NB4 (cell line): ENCODE measurements at places on chromosomes 1 and 21.

DNA sequence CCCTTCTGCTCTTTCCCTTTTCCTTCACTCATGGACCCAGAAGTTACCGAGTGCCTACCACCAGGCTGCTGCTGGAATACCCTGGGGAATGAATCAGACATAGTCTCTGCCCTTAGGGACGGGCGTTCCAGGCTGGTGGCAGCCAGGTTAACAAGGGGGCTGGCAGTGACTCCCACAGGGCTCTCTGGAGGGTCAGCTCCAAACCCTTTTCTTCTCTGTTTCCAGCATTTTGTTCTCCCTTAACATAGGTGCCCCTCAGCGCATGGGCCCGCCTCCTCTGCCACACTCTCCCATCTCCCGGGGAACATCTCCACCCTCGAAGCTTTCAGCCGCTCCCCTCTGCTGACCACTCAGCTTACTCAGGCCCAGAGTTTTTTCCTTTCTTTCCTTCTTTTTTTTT is 62.9 kb upstream of the LRP8 start:
- DNase-seq = no peak

GRCh38 chr1:208154040-208154439 is 90.1 kb downstream of the PLXNA2 start:
- DNase-seq = no peak

GRCh38 chr1:53107570-53108322 is 34.7 kb downstream of the SLC1A7 start:
- DNase-seq = no peak

GRCh38 chr1:65150583-65151263 is 2.7 kb downstream of the AK4 start:
- DNase-seq = no peak
